ENCODE measurements at places on chromosomes 12 and 14. TPM values are rescaled to one million over a fixed set of nuclear protein-coding genes. Genes with fewer than 3 reads are reported as not detected.

Gene ZBTB42
- 2.9 TPM for total RNA-seq

Gene KRT85
- total RNA-seq: not detected

Gene ACSS3
- not detected for total RNA-seq

Gene LRP1-AS
- not detected for total RNA-seq

GRCh38 chr12:123983822-123984485, 10.9 kb downstream of the ZNF664 start:
- DNase-seq: peak; percentile 33

GRCh38 chr12:107537464-107538119, 148.0 kb upstream of the PWP1 start:
- no peak for DNase-seq

DNA sequence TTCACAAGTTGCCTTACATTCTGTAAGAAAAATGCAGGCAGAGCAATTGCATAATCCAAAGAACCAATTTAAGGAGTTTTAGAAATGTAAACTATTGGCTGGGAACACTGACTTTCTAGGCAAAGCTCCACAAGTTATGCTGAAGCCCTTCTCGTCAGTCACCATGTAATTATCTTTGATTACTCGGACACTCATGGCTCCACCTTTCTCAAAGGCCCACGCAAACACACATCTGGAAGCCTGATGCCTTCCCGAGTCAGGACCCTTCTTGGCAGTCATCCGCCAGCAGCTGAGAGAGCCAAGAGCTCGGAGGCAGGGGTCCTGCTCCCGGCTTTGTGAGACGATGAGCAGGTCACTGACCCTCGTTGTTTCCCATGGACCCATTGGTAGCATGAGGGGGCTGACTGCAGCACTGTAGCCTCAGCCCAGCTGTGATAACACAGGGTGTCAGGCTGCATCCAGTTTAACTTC, 202.2 kb downstream of the TMEM132D start:
- DNase-seq: no peak

GRCh38 chr12:113782873-113783272, 183.3 kb downstream of the RBM19 start:
- DNase-seq: no peak

GRCh38 chr14:88632512-88632911, 69.7 kb downstream of the ZC3H14 start:
- no peak for DNase-seq

GRCh38 chr12:123111498-123112165, 39.3 kb downstream of the PITPNM2 start:
- DNase-seq: no peak

DNA sequence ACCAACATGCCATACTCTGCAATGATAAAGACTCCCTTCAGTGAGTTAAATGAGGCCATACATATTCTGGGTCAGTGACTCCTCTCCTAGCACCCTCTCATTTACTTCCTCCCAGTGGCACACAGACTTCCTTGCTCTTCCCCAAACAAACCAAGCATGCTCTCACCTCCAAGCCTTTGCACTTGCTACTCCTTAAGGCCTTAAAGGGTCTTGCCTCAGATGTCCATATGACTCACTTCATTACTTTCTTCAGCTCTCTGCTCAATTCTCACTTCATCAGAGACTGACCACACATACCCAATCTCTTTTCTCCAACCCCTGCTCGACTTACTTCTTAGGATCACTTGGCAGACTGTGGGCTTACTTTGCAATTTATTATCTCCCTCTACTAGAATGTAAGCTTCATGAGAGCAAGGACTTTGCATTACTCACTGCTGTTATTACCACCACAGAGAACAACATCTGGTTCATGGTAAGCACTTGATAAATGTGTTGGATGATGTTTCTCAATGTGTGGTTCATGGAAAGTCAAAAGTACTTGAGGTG, 22.8 kb downstream of the DDX24 start:
- no peak for DNase-seq

GRCh38 chr12:6459004-6459337, 7.1 kb downstream of the TAPBPL start:
- no peak for DNase-seq

DNA sequence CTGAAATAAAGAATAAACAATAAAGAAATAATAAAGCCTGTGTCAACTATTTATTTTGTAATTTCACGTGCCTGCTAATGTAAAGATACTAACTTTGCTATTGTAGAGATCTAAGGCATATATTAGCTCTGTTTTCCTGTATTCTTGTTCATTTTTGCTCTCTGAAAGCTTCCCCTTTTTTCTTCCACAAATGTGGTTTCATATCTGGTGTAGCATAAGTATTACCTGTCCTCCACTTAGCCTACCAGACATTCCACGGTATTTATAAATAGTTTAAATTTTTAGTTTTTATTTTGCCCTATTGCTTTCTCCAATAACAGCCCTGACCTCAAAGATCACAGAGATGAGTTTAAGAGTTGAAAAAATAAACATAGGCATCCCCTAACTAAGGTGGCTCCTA, 92.6 kb upstream of the ATP2B1 start:
- no peak for DNase-seq

DNA sequence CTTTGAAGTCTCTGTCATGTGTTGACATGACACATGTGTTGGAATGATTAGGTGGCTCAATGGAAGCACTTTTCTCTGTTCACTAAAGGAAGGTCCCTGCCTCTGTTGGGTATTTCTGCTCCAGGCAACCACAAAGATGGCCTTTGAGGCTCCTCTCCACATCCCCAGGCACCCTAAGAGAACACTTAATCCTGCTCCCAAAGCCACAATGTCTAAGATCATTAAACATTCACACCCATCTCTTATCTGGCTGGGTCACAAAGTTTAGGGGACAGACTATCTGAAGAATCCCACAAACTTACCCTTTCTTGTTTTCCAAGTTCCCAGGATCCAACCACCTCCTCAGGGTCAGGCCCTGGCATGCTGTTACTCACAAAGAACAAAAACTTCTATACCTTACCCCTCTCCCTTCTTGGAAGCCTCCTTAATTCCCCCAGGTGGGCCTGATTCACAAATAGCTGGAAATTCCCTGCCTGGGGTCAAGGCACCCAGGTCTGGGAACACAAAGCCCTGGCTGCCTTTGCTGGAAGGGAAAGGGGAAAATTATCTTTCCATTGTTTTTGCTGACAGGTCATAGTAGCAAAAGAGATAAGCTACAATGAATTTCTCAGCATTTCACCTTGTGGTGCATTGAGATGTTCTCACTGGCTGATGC, 333.7 kb downstream of the PCNX1 start:
- no peak for DNase-seq

GRCh38 chr12:97748298-97748697, 285.7 kb downstream of the RMST start:
- no peak for DNase-seq

All from CD4-positive, alpha-beta T cell (primary cell).